ENCODE measurements at places on chromosomes 3 and 15. TPM values are rescaled to one million over a fixed set of nuclear protein-coding genes. Genes with fewer than 3 reads are reported as not detected.

DNA sequence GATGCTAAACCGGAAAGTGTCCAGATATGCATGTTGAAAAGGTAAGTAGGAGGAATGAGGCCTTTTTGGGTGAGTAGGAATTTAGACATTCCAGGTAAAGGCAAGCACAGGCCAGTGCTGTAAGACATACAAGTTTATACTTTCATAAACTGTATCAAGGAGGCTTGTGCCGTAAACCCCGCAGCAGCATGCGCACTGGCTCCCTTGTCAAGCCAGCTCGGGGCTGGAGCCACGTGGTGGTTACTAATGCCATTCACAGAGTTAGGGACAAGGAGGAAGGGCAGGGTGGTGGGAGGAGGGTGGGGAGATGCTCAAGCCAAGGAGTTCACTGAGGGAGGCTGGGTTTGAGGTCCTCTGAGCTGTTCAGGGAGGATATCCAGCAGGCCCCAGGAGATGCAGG, 35.8 kb downstream of the PLD1 start:
- DNase-seq, result no peak

- no peak for DNase-seq
Measured at GRCh38 chr3:100947119-100947518, 46.1 kb downstream of the ABI3BP start.

DNA sequence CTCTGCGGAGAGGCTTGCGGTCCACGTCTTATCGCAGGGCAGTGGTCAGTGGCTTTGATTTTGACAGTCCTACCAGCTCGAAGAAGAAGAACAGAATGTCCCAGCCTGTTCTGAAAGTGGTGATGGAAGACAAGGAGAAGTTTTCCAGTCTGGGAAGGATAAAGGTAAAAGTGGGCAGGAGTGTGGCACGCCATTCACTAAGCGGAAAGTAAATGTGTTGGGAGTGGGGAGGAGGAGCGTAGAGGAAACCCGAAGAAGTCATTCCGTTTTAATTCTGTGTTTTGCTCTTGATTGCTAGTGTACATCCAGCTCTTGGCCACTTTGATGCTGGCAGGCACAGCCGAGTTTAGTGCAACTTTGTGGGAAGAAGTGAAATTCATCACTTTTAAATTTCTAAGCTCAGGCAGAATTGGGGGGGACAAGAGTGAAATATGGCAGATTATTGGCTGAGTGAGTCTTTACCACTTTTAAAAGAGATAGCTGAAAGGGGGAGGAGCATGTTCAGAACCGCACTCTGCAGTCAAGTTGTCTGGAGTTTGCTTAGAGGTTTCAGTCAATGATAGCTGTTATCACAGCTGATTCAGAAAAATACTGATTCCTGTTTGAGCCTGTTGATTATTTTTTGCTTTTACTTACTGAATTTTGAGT, 1.8 kb downstream of the ARHGEF26 start:
- DNase-seq, result peak; percentile 27

DNA sequence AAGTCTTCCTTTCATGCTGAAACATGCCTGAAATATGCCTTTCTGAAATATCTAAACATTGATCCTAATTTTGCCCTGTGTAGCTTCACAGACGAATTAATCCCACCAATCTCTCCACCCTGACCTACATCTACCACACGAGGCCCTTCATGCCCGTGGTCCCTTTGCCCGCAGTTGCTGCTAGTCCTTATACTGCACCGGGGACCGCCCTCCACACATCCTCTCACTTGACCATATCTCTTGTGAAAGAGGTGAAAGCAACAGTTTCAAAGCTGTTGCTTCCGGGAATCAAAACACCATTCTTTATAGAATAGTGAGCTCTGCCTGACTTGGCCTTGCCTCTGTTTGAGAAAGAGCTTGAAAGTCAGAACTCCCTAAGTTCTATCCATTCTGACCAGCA, 499.5 kb downstream of the NTRK3 start:
- no peak for DNase-seq

The PAQR5 gene
- total RNA-seq, result 9.8 TPM

The PPM1L gene
- 2.1 TPM for total RNA-seq

The CPNE4 gene
- total RNA-seq, result not detected

The P3H2 gene
- total RNA-seq, result 4.6 TPM

The GPR171 gene
- not detected for total RNA-seq
